Hindlimb muscle (tissue), 1 donor: ENCODE measurements at places on chromosomes 5 and 9.
A peak's percentile ranks its signal among the peaks of the same experiment; 100 is the strongest.

- DNase-seq = no peak
These were observed 24.2 kb downstream of the LSM11 start for GRCh38 chr5:157767689-157768088.

DNA sequence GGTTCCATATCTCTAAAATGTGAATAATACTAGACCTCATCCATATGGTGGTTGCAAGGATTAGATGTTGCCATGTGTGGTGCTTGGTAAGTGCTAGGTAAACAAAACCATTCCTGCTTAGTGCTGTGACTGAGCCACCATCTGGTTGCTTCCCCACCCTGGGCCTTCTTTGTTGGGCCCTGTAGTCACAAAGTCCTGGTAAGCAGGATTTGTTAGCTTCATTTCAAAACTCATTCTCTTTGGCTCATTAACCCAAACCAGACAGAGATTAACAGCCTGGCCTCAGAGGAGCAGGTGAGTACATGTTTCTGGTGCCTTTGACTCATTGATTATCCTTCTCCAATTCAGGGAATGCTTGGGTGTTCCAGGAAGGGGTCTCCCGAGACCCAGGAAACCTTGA is 240.2 kb downstream of the ARHGAP26 start:
- DNase-seq = no peak

- no peak for DNase-seq
These were observed 39.7 kb upstream of the SPRY4 start for GRCh38 chr5:142364251-142365145.

DNA sequence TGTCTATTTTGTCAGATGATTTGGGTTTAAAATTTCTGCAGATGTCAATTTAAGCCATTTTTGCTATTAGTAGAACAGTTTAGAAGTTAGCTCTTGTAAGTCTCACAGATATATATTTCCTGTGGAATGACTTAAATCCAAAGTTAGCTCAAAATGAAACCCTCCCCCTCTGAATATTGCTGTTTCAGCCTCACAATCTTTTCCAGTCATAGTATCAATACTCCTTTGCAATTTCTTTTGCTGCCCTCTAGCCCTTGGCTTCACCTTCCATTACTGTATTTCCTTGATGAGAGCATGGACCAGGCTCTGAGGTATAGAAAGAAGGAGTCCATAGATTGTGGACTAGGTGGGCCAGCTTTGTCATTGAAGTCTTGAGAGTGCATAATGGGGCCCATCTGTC is 124.4 kb downstream of the ATG10 start:
- no peak for DNase-seq

DNA sequence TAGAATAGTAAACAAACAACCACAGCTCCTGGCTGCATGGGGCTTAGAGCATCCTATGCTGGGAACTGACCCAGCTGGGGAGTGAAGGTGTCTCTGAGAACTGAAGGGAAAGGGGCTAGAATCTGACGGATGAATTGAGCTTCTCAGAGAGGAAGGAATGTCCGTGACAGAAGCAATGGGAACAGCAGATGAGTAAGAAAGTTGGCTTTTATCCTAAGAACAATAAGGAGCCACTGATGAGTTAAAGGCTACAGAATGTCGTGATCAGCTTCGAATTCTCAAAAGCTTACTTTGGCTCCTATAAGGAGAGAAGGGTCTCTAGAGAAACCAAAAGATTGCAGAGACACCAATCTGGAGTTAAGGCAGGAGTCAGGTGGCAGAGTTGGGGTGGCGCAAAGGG is 52.6 kb downstream of the EBF1 start:
- no peak for DNase-seq

GRCh38 chr9:126173401-126173800 is 153.2 kb upstream of the MVB12B start:
- no peak for DNase-seq

GRCh38 chr9:34802916-34803315 is 93.0 kb upstream of the CCL21 start:
- DNase-seq = no peak

DNA sequence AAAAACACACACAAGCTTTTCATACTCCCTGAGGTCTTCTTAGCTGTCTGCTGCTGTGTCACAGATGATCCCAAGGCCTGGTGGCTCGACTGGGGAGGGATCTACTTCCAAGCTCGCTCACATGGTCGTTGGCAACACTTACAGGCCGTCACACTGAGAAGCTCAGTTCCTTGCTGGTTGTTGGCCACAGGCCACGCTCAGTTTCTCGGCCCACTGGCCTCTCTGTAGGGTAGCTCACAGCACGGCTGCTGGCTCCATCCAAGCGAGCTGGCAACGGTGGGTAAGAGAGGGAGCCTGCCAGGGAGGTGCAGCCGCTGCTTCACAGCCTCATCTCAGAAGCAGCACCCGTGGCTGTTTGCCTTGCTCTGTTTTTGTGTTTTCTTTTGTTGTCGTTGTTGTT is 43.8 kb upstream of the GFPT2 start:
- DNase-seq = no peak

DNA sequence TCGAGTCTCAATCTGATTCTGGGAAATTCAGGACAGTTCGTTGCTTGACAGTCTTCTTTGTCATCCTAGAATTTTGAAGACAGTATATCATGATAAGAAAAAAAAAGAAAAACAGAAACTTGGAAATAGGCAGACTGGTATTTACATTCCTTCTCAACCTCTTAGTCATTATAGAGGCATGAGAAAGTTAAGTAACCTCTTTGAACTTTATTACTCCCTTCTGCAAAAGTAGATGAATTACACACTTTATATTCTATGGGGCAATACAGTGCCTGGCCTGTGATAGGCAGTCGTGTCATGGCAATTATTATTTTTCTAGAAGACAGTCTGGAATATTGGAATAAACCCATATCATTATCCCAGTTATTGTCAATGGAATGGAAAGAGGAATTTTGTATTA is 828.9 kb downstream of the TLR4 start:
- DNase-seq = no peak

- peak; percentile 37 for DNase-seq
These were observed 79.8 kb downstream of the RICTOR start for GRCh38 chr5:38994324-38994927.

GRCh38 chr5:95718203-95718602 is 12.9 kb upstream of the RHOBTB3 start:
- no peak for DNase-seq

DNA sequence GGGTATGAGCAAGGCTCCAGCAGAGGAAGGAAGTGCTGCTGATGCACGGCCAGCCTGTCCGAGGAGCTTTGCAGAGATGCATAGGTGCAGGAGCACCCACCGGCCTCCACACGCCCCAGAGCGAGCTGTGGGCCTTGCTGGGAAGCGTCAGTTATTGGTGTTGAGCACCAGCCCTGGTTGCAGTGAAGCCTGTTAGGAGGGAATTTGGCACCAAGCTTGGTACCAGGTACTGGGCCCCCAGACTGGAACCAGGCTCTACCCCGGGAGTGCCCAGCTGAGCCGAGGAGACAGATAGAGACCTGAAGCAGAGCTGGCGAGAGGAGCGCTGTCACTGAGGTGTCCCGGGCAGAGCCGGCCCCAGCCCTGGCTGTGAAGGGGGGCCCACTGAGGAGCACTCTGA is 5.2 kb downstream of the TCF7 start:
- no peak for DNase-seq

GRCh38 chr9:90838098-90838497 is 36.5 kb downstream of the SYK start:
- no peak for DNase-seq

GRCh38 chr5:61758711-61759110 is 426.7 kb downstream of the ZSWIM6 start:
- DNase-seq = no peak

GRCh38 chr5:169809281-169809680 is 171.0 kb downstream of the INSYN2B start:
- DNase-seq = no peak

- DNase-seq = no peak
These were observed 59.5 kb downstream of the FAM78A start for GRCh38 chr9:131216806-131217205.
